ENCODE measurements at places on chromosomes 2 and 18. TPM values are rescaled to one million over a fixed set of nuclear protein-coding genes. Genes with fewer than 3 reads are reported as not detected.

GRCh38 chr2:112185131-112185530 is 46.9 kb downstream of the FBLN7 start:
- H3K27me3 ChIP-seq: no peaks in the 10 kb centered on the region
- no peak for DNase-seq
- no peak overlapping the region for H3K4me3 ChIP-seq

DNA sequence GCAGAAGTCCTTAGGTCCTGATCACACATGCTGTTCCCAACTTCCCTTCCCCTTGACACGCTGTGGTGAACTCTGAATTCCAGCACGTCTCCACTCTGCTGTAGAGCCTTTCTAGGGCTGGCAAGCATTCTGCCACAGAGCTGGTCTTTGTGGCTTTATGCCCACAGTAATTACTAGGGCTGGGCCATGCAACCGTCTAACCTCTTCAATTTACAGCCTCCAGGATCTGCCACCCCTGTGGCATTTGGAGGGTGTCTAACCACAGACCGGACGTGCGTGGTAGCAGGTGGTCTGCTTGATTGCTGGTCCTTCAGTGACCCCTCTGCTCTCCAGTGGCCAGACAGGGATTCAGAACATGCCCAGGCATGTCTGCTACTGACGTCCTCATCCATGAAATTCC is 43.1 kb upstream of the TGFA start:
- H3K4me3 ChIP-seq: no peak overlapping the region
- DNase-seq: peak; percentile 59
- no peaks in the 10 kb centered on the region for H3K36me3 ChIP-seq
- no peaks in the 10 kb centered on the region for H3K27me3 ChIP-seq
- H3K4me1 ChIP-seq: peaks cover 24% of the 10 kb centered on the region

GRCh38 chr2:182949572-182950189 is 83.2 kb upstream of the FRZB start:
- peak overlapping the region; percentile 30 for H3K27ac ChIP-seq
- H3K36me3 ChIP-seq: no peaks in the 10 kb centered on the region

- H3K36me3 ChIP-seq: no peaks in the 10 kb centered on the region
- no peak overlapping the region for H3K4me3 ChIP-seq
- H3K27me3 ChIP-seq: no peaks in the 10 kb centered on the region
- no peaks in the 10 kb centered on the region for H3K4me1 ChIP-seq
Observed at GRCh38 chr2:196407675-196408264, 231.7 kb upstream of the CCDC150 start.

- peaks cover 28% of the 10 kb centered on the region for H3K36me3 ChIP-seq
- peaks cover 54% of the 10 kb centered on the region for H3K4me1 ChIP-seq
- H3K4me3 ChIP-seq: peak overlapping the region; percentile 84
- H3K27me3 ChIP-seq: no peaks in the 10 kb centered on the region
- no peak for DNase-seq
Observed at GRCh38 chr2:112646102-112646719, 472 bp downstream of the SLC20A1 start.

DNA sequence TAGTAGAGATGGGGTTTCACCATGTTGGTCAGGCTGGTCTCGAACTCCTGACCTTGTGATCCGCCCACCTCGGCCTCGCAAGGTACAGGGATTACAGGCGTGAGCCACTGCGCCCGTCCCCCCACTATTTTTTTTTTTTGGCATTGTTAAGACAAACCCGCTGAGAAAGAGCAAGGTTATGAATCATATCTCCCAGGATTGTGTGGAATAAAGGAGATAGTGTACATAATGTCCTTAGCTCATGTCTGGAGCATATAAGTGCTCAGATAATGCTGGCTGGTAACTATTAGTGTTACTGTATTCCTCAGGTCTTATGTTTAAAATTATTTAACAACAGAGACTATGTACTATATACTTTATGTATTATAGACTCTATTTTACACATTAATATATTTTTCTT is 36.0 kb downstream of the TTC27 start:
- no peak overlapping the region for H3K4me3 ChIP-seq
- H3K27me3 ChIP-seq: no peaks in the 10 kb centered on the region
- H3K4me1 ChIP-seq: no peaks in the 10 kb centered on the region
- no peak for DNase-seq
- H3K27ac ChIP-seq: no peak overlapping the region
- H3K36me3 ChIP-seq: no peaks in the 10 kb centered on the region

DNA sequence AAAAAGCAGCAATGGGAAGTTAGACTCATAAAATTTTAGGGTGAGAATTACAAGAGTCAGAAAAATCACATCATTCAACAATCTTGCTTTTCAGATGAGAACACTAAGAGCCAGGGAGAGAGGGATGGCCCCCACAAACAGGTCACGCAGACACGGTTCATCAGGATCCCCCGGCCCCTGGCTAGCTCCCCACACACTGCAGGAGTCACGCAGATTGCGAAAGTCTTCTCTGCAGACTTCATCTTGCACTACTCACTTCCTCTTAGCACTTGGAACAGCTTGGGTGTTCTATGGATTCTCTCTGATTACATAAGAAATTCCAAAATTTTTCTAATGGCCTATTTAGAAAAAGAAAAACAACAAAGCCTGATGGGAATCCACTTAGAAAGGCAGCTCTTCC is 21.6 kb upstream of the SULT1C2 start:
- DNase-seq: no peak
- no peaks in the 10 kb centered on the region for H3K36me3 ChIP-seq
- no peaks in the 10 kb centered on the region for H3K4me1 ChIP-seq
- H3K27ac ChIP-seq: no peak overlapping the region
- H3K27me3 ChIP-seq: peaks cover 5% of the 10 kb centered on the region
- no peak overlapping the region for H3K4me3 ChIP-seq

DNA sequence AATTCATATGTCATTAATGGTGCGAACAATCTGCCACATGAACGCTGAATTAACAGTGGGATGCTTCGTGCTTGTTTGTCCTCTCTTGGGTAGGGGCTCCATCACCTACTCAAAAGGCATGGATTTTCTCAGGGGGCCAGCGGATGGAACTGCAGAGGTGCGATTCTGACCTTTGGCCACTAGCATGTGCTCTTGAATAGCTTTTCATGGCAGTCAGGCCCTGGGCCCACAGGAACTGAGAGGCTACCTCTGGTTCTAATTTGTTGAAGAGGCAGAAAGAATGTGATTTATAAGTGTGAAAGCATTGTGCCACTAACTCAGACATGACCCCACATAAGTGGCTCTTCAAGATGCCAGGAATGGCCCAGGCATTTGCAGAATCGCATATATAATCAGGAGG is 283.2 kb downstream of the INSIG2 start:
- no peaks in the 10 kb centered on the region for H3K36me3 ChIP-seq
- H3K4me3 ChIP-seq: no peak overlapping the region
- H3K27ac ChIP-seq: no peak overlapping the region
- H3K4me1 ChIP-seq: no peaks in the 10 kb centered on the region
- peak; percentile 19 for DNase-seq

The MYO1B gene
- 51.7 TPM for total RNA-seq

The TM4SF20 gene
- not detected for total RNA-seq

The LRATD1 gene
- 0.07 TPM for total RNA-seq

The C2orf76 gene
- total RNA-seq: 10.5 TPM

The CFC1 gene
- total RNA-seq: not detected

The CNGA3 gene
- not detected for total RNA-seq

Data from HCT116 (cell line).